Gastrocnemius medialis (tissue), 4 donors: ENCODE measurements at places on chromosomes 2 and 18. TPM values are rescaled to one million over a fixed set of nuclear protein-coding genes. Genes with fewer than 3 reads are reported as not detected.

- no peak overlapping the region for H3K27ac ChIP-seq
- H3K4me1 ChIP-seq: no peaks in the 10 kb centered on the region
These were observed 1736.9 kb upstream of the CELF4 start for GRCh38 chr18:39302481-39302880.

The MYOM1 gene
- 265 TPM for total RNA-seq

DNA sequence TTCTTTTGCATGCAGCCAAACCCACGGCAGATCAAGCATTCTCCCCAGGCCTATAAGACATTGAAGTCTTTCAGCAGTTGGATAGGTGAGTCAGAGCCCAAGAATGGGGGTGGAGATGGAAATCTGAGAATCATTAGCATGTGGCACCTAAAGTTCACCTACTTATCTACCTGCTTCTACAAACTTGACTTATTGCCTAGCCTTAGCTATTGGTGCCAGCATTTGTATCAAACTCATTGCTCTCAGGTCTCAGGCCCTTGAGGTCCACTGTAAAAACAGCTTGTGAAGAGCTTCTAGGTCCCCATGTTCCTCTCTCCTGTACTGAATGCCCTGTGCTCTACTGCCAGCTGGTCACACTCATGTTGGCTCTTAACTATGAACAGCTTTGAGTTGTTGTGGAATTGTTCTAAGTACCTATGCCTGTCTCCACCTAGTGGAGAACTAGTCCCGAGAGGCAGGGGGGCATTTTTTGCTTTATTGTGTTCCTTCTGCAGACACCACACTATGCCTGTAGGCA, 278.4 kb upstream of the SPRED2 start:
- H3K4me1 ChIP-seq: peaks cover 4% of the 10 kb centered on the region
- no peak overlapping the region for H3K27ac ChIP-seq
- no peaks in the 10 kb centered on the region for H3K36me3 ChIP-seq
- H3K27me3 ChIP-seq: no peaks in the 10 kb centered on the region

The NEB gene
- 7,704 TPM for total RNA-seq

- H3K4me3 ChIP-seq: no peak overlapping the region
- no peaks in the 10 kb centered on the region for H3K4me1 ChIP-seq
- H3K36me3 ChIP-seq: no peaks in the 10 kb centered on the region
- H3K27ac ChIP-seq: no peak overlapping the region
- no peaks in the 10 kb centered on the region for H3K27me3 ChIP-seq
- no peak for DNase-seq
These were observed 448.3 kb downstream of the CDH2 start for GRCh38 chr18:27728659-27729058.

DNA sequence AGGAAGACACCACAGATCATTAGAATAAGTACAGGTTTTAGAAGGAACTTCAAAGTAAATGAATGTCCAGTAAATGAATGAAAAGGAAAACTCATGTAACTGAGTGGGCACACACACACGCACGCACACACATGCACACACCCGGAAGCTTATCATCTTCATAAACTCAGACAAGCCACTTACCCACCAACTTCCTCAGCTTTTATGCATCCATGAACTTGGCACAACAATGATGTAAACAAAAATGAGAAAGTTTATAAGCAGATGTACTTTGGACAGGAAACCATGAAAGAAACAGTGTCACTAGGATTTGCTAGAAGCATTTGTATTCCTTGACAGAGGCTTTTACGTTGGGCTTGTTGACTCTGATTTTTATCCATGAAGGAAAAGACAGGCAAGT, 23.2 kb downstream of the RNF152 start:
- peaks cover 7% of the 10 kb centered on the region for H3K4me1 ChIP-seq
- no peak overlapping the region for H3K4me3 ChIP-seq
- no peaks in the 10 kb centered on the region for H3K36me3 ChIP-seq
- H3K27ac ChIP-seq: no peak overlapping the region
- no peaks in the 10 kb centered on the region for H3K27me3 ChIP-seq
